DMS53 (cell line): ENCODE measurements at places on chromosomes 16 and 17.

- DNase-seq: peak; percentile 39
Observed at GRCh38 chr16:138049-138417, 440 bp downstream of the NPRL3 start.

GRCh38 chr17:81529437-81529803, 1.2 kb downstream of the FSCN2 start:
- DNase-seq: peak; percentile 48

GRCh38 chr16:66609139-66609510, 4.6 kb downstream of the CMTM3 start:
- no peak for DNase-seq

- DNase-seq: no peak
Observed at GRCh38 chr16:2197765-2198164, 1.4 kb upstream of the CASKIN1 start.

- no peak for DNase-seq
Observed at GRCh38 chr17:81486199-81486810, 26.3 kb downstream of the ACTG1 start.

DNA sequence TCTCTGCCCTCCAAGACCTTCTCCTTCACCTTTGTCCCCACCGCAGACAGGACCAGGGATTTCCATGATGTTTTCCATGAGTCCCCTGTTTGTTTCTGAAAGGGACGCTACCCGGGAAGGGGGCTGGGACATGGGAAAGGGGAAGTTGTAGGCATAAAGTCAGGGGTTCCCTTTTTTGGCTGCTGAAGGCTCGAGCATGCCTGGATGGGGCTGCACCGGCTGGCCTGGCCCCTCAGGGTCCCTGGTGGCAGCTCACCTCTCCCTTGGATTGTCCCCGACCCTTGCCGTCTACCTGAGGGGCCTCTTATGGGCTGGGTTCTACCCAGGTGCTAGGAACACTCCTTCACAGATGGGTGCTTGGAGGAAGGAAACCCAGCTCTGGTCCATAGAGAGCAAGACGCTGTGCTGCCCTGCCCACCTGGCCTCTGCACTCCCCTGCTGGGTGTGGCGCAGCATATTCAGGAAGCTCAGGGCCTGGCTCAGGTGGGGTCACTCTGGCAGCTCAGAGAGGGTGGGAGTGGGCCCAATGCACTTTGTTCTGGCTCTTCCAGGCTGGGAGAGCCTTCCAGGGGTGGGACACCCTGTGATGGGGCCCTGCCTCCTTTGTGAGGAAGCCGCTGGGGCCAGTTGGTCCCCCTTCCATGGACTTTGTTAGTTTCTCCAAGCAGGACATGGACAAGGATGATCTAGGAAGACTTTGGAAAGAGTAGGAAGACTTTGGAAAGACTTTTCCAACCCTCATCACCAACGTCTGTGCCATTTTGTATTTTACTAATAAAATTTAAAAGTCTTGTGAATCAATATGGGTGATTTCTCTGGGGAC, 12.2 kb downstream of the CX3CL1 start:
- no peak for DNase-seq

DNA sequence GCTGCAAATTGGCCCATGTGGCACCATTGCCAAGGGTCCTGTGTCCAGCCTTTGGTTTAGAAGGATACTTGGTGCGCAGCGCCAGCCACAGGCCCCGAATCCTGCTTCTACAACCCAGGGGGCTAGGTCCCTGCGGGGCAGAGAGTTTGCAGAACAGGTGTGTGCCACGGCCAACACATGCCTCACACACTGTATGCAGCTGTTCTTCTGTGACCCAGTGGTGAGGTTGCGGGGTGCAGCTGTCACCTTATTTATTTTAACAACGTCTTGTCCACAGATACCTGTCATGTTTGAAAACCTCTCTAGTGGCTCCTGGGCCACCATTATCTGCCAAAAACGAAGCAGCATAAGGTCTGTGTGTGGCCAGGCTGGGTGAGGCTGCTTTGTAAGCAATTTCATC, 11.6 kb downstream of the CBFA2T3 start:
- DNase-seq: no peak

DNA sequence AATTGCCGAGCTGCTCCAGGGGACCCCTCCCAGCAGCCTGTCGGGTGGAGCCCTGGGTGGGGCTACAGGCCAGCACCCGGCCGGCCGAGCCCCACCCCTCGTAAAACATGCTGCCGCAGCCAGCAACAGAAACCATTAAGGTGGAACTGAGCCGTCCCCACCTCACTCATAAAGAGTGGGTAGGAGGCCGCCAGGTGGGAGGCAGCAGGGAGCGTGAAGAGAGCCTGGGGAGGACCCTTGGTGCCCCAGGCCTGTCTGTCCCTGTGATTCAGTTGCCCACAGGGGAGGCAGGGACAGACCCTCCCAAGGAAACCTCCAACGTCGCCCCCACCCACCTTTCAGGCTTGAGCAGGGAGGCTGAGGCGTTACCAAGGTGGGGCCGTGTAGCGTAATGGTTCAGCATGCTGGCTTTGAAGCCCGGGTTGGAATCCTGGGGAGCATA, 8.4 kb downstream of the FOXN1 start:
- DNase-seq: no peak

GRCh38 chr16:4015275-4016004, 100.8 kb downstream of the ADCY9 start:
- no peak for DNase-seq

DNA sequence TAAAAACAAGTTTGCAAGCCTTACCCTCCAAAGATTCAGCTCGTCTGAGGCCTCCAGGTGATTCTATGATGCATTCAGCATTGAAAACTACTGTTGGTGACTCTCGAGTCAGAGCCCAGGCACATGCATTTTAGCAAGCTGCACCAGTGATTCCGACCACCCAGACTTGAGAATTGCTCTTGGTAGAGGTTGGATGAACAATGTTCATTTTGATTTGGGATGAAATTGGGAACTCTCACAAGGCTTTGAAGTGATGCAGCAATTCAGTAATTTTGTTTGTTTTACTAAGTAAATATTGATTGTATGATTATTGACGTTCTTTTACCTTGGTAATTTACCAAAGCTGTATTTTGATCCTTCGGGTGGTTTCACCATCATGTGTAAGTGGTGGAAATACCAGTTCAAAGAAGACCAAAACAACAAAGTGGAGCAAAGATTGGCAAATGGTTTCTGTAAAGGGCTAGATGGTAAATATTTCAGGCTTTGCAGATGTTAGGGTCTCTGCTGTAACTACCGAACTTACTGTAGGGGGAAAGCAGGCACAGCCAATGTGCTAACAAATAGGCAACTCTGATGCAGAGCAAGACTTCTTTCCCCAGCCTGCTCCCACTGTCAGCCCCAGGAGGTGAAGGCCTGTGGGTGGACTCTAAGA, 11.8 kb downstream of the ALDH3A2 start:
- peak; percentile 57 for DNase-seq

GRCh38 chr17:50675627-50676026, 32.1 kb downstream of the ANKRD40 start:
- DNase-seq: peak; percentile 23

GRCh38 chr17:45973946-45974859, 24.8 kb upstream of the STH start:
- DNase-seq: no peak

- no peak for DNase-seq
Observed at GRCh38 chr17:19387921-19388521, 1.0 kb upstream of the MFAP4 start.

GRCh38 chr16:81992859-81993258, 18.4 kb downstream of the SDR42E1 start:
- DNase-seq: no peak

DNA sequence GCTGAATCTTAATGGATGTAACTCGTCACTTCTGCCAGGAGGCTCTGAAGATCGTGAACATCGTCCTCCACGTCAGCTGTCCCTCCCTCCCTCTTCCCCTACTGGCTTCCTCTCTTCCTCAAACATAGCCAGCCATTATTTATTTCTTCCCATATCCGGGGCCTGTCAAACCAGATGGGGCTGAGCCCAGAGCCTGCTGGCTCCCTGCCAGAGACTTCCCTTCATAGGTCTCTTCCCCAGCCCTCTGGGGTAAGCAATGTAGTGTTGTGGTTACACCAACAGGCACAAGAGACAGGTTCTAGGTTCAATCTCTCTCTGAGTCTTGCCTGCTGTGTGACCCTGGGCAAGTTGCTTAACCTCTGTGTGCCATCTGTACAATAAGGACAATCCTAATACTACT, 40.1 kb upstream of the ZFP90 start:
- DNase-seq: peak; percentile 38

- DNase-seq: no peak
Observed at GRCh38 chr16:51433599-51433998, 282.5 kb upstream of the SALL1 start.

GRCh38 chr16:23796941-23797340, 38.8 kb upstream of the PRKCB start:
- no peak for DNase-seq

DNA sequence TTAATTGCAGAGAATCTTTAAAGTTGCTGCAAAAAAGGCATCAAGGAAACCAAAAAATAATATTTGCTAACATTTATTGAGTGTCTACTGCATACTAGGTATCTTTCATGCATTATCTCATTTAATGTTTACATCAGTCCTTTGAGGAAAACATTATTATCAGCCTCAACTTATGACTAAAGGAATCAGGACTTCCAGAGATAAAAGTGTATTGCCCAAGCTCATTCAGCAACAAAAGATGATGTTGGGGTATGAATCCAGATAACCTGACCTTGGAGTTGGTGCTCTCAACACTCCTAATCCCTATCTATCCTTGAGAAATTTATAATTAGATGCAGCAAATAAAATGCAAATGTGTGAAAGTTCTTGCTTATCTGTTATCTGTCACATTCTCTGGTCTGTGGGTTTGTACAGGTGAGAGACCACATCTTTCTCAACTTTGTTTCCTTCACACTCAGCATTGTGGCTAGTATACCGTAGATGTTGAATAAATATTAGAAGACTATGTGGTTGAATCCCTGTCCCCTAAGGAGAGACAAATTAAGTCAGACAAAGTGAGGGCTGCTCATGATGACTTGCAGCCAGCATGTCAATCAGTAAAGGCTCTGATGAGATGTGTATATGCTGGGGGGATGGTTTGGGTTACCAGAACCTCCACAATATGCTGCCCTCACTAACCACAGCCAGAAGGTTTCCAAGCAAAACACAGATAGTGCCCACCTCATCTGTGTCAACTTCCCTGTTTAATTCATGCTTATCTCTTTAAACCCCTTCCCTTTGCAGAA, 82.6 kb downstream of the NOG start:
- no peak for DNase-seq

DNA sequence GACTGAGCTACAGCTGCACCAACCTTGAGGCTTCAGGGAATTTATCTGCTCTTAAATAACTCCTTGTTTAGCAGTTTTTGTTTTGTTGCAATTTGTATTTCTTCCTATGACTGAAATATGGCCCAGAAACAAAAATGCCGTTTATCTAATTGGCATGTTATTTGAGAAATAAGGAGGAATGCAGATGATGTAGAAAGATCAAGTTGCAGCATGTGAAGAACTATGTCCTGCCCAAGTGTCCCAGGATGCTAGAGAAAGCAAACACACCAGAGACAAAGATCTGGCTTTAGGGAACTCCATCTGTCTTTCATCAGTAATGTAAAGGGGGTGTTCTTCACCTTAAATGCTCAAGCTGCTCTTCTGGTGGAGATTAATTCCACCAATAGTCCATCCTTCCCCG, 29.7 kb downstream of the USP31 start:
- no peak for DNase-seq

GRCh38 chr16:58021661-58022551, 3.6 kb upstream of the MMP15 start:
- DNase-seq: peak; percentile 14

- DNase-seq: peak; percentile 50
Observed at GRCh38 chr17:57948555-57949420, 6.4 kb downstream of the CUEDC1 start.

DNA sequence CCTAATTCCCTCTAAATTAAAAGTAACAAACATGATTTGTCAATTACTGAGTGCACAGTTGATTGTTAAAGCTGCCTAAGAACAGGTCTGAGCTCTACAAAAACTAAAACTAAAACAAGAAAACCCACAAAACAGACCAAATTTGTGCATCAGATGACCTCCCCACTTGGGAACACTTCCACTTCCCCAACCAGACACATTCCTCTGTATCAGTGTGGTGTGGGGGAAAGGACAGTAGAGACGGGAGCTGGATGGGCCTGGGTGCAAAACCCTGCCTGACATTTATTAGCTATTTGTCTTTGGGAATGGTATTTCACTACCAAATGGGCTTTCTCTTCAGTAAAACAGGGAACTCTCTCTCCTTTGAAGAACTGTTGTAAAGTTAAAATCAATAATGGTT, 29.8 kb downstream of the STAT3 start:
- no peak for DNase-seq

DNA sequence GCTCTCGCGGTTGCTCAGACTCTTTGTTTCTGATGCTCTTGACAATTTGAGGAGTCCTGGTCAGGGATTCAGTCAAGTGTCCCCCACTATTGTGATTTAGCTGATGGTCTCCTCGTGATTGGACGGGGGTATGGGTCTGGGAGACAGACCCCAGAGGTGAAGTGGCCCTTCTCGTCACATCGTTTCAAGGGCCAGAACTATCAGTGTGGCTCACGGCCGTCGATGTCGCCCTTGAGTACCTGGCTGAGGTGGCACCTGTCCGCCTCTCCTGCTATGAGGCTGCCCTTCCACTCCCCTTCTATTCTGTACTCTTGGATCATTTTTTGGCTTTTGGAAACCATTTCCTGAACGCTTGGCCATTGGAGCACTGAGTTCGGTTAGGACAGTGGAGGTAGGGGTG, 7.4 kb upstream of the MEAK7 start:
- DNase-seq: peak; percentile 68

DNA sequence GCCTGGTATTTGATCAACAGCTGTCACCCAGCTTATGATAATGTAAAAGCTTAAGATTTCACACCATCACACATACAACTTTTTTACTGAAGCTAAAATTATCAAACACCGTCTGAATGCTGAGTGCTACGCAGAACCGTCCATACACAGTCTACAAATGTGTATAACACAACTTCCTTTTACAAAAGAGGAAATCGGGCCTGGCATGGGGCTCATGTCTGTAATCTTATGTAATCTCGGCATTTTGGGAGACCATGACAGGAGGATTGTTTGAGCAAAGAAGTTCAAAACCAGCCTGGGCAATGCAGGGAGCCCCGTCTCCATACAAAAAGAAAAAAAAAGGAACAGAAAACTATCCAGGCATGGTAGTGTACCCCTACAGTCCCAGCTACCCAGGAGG, 19.6 kb upstream of the QRICH2 start:
- no peak for DNase-seq
